Pulmonary artery endothelial cell (primary cell): ENCODE measurements at places on chromosomes 7 and 10. TPM values are rescaled to one million over a fixed set of nuclear protein-coding genes. Genes with fewer than 3 reads are reported as not detected.

DNA sequence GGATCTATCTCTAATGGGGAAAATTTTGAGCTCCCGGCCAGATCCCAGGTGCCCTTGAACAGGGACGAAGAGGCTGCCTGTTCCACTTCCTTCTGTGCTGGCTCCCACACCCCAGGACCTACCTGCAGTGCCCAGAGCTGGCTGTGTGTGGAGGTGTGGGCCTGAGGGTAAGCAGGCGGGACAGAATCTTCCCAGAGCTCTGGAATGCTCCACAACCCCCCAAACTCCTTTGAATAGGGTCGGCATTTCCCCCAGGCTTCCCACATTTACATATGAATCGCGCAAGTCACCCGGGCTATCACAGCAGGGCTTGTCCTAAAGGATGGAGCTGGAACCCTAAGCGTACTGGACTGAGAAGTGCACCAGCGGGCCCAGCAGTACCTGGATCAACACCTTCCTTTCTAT is 95.9 kb downstream of the DNMBP start:
- DNase-seq, result no peak

Gene PDAP1
- 29.1 and 41.7 TPM in 2 replicates for total RNA-seq

- no peak for DNase-seq
Observed at GRCh38 chr7:21782996-21783395, 162.7 kb downstream of the CDCA7L start.

DNA sequence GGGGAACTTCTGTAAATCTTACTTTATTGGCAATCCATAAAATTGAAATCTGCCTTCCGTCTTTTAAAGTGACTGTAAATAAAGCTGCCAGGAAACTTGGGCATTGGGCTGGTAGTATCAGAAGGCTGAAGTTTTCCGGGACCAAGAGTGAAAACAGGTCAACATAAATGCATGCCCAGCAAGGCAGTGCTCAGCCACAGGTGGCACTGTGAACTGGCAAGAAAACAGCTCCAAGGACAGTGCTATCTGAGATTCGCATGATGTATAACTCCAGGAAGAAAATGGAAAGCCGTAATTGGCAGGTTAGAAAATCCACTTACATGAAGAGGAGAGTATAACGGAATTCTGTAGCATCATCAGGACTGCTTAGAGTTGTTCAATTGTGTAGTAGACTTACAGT is 1.9 kb upstream of the INSYN2A start:
- DNase-seq, result no peak

Gene IRF5
- total RNA-seq, result 0.18 and 0.26 TPM in 2 replicates

GRCh38 chr7:70208236-70209063 is 610.2 kb downstream of the AUTS2 start:
- no peak for DNase-seq

DNA sequence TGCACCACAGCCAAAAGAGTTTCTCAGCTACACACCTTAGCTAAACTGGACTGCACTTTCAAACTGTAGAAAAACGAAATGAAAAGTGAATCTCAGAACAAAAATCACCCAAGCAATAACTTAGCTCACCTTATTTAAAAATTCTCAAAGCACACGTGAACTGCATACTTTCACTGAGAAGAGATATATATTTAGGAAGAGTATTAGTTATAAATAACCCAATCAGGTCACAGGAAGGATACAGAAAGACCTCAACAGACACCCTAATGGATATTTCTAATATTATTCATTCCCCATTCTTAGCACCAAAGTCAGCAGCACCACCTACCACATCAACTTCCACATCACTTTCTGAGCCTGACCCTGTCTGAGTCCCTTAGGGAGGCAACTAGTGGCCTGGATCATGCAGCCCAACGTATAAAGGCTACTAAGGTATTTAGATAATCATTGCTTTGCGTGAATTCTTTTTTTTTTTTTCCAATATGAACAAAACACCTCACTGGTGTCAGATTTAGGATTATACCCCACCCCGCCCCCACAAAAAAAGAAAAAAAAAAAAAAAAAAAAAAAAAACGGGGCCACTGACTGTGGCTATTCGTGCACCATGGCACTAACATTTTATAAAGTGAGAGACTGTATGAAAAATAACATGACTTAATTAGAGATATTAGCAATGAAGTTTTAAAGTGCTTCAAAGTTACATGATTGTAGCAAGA is 2.6 kb downstream of the ABI1 start:
- no peak for DNase-seq
